ENCODE measurements at places on chromosomes 16 and 17.

DNA sequence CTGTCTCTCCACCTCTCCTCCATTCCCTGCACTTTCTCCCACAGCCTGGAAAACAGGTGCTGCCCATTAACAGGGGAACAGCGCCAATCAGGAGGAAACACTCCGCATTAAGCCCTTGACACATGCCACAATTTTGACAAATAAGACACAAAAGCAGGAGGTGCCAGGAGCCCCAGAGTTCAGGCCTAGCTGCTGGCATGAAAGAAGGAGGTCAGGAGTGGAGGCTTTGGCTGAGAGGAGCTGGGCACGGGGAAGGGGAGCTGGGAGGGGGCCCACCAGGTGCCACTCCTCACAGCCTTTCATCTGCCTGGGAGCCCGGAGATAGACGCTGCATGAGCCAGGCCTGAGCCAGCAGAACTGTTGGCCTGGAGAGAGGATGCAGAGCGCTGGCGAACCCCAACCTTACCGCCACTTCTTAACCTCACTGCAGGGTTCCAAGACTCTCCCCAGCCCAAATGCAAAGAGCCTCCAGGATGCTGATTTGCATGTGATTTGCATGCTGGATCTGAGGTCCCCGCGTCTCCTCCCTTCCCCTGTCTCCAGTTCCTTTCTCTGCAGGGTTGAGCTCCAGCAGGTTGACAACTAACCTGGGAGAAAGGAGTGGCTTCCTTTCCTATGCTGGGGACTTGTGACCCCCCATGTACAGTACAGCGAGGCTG lies 139.8 kb upstream of the SDK2 start:
- DNase-seq, result no peak

GRCh38 chr16:85285681-85286065 lies 173.4 kb upstream of the CIBAR2 start:
- DNase-seq, result no peak

GRCh38 chr16:2815299-2815771 lies 1.7 kb upstream of the PRSS21 start:
- DNase-seq, result no peak

DNA sequence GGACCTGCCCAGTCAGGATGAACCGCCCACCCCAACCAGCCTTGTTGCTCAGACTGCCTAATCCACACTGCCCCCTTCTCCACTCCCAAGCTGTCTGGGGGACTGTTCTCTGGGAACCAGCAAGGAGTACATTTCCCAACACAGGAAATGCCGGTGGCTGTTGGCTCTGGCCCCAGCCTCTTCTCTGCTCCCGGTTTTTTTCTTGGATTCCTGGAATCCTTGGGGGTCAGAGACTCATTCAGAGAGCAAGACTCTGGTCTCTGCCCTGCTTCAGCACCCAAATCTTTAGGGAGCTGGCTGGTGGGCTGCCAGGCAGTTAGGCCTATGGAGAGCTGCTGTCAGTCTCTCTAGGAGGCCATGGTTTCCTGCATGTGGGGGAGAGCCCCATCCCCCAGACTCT lies 10.8 kb upstream of the MTMR4 start:
- no peak for DNase-seq

GRCh38 chr17:33438578-33438977 lies 145.5 kb upstream of the ASIC2 start:
- DNase-seq, result no peak

GRCh38 chr16:30018731-30019158 lies 4.3 kb upstream of the C16orf92 start:
- no peak for DNase-seq

DNA sequence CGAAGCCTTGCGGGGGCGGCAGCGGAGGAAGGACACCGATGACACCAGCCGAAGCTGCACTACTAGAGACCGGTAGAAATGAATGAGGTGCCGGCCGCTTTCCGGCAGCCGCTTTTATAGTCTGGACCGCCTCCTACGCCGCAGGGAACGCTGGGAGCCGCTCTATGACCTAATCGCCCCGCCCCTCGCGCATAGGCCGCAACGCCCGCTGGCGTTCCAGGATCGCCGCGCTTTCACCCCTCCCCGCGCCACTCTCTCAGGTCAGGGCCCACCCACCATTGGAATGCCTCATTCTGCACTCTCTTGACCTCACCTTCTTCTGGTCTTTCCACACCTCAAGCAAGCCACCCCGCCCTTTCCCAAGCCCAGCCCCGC lies at the start of gene DDX5:
Gene DDX5 (minus strand): TSS at position 89 of the 375 bp plus-strand sequence. CDS start 170 bp downstream, outside the sequence.
- peak; percentile 95 for DNase-seq

- peak; percentile 84 for DNase-seq
Observed at GRCh38 chr16:12026741-12027490, 50.4 kb downstream of the SNX29 start.

GRCh38 chr17:60049936-60050335 lies 28.8 kb downstream of the HEATR6 start:
- DNase-seq, result no peak

DNA sequence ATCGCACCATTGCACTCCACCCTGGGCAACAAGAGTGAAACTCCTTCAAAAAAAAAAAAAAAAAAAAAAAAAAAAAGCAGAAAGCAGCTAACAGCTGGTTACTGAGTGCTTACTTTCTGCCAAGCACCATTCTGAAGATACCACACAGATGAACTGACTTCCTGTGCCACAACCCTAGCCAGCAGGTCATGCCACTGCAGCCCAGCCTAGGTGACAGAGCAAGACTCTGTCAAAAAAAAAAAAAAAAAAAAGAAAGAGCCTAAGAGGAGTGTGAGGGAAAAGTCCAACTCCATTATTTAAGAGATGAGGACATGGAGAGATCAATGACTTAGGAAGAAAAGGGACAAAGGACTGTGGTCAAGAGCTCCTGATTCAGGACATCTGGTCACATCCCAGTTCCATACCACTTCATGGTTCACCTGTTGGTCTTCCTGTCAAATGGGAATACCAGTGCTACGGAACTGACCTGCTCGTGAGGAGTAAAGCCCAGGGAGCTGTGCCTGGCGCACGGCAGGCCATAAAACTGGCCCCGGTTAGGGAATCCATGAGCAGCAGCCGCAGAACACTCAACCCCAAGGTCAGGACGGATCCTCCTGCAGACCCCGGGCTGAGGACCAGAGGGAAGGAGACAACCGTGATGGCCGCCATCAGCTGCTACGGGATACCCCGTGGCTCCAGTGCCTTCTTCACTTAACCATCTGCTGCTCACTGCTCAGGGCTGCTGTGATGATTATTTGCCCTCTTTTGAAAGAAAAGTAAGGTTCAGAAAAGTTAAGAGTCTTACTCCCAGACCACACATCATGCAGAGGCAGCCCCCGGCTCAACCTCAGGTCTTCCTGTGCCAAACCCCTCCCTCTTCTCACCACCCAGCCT lies 950 bp downstream of the KLHDC4 start:
- no peak for DNase-seq

- no peak for DNase-seq
Observed at GRCh38 chr16:50166511-50167500, 13.7 kb downstream of the TENT4B start.

DNA sequence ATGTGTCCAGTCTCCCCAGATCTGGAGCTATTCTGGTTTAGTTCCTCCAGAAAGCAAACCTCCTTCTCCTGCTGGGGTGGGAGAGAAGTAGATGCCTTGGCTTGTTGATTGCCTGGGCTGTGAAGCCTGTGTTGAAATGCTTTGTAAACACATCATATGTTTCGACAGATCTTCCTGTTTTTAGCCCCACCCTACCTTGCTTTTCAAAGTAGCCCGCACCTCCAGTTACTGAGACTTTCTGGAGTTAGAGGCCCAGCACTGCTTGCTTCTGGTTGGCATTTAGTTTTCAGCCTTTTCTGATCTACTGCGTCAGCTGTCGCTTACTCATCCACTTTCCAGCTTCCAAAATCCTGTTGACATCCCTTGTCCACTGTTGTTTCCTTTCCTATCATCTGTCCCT lies 17.9 kb upstream of the NDEL1 start:
- DNase-seq, result no peak

- DNase-seq, result no peak
Observed at GRCh38 chr17:61729690-61730268, 133.5 kb downstream of the BRIP1 start.

DNA sequence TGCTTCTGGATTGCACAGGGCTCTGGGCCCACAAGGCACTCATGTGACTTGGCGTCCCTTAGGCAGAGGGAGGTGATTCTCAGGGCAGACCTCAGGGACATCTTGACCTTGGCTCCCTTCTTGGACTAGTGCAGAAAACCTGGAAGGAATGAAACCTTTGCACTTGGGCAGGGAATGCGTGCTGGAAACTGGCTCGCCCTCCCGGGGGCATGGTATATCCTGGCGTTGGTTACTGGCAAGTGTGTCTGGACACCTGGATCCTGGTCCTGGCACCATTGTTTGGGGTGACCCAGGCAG lies 63.5 kb upstream of the LGALS9 start:
- DNase-seq, result no peak

DNA sequence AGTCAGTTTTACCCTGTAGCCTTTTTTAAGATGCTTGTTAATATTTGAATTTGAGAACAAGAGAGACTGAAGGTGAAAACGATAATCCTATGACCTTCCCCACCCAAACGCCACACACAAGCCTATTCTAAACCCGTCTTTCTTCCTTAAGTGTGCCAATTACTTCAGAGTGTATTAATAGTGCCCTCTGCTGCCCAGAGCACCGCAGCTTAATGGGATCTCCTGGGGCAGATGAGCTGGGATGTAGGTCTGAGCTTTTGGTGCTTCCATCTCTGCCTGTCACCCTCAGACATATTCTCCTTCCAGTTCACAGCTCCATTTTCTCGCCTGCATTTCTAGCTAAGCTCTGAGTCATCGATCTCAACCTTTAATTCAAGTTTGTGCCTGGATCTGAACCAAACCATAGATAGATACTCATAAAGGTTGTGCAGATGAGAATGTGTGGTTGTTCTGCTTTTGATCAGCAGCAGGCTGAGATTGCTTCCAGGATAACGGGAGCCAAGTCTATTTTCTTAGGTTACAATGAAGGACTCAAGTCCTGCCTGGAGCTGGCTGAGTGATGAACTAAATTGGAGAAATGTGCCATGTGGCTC lies 46.4 kb upstream of the CDH13 start:
- DNase-seq, result peak; percentile 36

DNA sequence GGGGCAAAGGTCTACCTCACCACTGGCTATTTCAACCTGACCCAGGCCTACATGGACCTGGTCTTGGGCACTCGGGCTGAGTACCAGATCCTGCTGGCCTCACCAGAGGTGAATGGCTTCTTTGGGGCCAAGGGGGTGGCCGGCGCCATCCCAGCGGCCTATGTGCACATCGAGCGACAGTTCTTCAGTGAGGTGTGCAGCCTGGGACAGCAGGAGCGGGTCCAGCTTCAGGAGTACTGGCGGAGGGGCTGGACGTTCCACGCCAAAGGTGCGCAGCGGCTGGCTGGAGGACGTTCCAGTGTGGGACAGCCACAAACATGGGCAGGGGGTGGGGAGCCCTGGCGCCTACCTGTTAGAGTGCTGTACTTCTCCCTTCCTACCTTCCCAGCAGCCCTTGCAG lies 25.4 kb downstream of the PGS1 start:
- DNase-seq, result no peak

DNA sequence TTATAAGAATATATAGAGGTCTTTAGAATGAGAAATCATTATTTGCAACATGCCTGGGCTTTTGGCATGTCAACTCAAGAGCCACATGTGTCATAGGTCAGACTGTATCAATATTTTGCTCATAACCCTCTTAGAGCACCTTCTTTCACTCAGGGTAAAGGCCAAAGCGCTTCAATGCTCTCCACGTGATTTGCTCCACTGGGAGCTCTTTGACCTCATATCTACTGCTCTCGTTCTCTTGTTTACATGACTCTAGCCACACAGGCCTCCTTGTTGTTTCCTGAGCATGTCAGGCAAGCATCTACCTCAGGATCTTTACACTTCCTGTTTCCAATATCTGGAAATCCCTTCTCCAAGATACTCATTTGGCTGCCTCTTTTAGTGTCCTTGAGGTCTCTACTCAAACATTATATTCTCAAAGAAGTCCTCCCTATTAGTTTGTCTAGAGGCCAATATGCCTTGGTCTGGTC lies 148.4 kb downstream of the TOX3 start:
- no peak for DNase-seq

- DNase-seq, result no peak
Observed at GRCh38 chr16:1174477-1175357, 21.8 kb downstream of the CACNA1H start.

- no peak for DNase-seq
Observed at GRCh38 chr17:47145351-47145750, 43.7 kb downstream of the CDC27 start.

DNA sequence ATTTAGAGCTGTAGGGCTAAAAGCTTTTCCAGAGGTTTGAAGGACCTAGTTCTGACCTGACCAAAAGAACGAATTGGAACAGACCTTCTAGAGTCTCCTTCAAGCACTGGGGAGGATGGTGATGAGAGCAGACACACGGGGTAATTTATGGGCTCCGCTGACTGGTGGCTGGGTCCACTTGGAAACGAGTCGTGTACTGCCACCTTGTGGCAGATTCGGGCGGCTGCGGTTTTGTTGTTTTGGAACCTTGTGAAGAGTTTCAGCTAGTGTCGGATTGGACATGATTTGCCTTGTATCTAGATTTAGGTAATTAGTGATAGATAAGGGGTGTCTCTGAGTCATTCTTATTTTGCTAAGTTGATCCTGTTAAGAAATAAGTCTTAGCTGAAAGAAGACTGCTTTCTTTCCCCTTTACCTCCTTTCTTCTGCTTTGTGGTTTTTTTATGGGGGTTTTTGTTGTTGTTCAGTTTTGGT lies 98.9 kb downstream of the AATF start:
- peak; percentile 68 for DNase-seq

DNA sequence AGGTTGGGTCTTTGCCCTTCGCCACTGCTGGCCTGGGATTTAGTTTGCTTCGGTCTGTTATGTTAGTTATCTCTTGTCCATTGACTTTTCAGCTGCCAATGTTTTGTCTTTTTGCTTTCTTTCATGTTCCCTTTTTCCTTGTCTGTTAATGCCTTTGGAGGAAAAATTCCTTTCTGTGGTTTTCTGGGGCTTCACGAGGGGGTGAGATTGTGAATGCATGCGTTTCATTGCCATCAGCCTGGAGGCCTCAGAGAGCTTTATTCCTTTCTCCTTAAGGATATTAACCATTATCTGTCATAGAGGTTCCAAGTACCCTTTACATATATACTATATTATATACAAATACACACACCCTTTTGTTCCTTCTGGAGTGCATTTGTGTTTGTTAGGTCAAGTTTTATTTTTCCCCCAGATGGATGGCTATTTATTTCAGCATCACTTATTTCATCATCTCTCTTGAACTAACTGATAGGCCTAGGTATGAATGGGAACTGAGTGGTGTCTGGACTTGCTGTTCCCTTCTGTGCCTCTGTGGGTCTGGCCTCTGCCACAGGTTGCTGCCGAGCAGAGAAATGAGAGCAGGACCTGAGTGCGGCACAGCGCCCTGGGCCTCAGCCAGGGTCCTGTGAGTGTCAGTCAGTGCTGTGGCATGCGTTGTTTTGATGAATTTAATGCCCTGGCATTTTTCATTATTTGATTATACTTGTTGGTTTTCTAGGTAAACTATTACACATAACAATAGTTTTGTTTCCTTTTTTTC lies 193.4 kb downstream of the LGALS9B start:
- no peak for DNase-seq
